ENCODE measurements at places on chromosomes 13 and 19. TPM values are rescaled to one million over a fixed set of nuclear protein-coding genes. Genes with fewer than 3 reads are reported as not detected.

DNA sequence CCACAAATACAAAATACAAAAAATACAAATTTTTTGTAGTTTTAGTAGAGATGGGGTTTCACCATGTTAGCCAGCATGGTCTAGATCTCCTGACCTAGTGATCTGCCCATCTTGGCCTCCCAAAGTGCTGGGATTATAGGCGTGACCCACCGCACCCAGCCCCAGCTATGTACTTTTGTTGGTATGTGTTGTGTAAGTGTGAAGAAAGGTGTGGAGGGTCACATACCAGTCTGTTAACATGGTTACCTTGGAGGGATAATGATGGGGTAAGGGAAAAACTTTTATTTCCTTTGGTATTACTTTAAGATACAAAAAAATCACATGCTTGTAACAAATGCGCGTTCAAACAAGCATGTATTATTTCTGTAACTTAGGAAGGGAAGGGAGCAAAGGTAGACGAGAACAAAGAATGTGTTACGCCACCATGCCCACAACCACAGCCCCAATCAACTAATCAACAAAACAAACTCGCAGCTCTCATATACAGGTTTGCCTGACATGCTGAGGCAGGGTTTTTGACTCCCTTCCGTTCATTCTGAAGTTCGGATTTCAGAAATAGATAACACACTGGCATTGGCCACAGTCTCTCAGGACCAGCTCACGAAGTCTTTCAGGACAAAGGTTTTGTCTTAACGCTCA is 13.5 kb upstream of the VWA8 start:
- peak; percentile 61 for DNase-seq

DNA sequence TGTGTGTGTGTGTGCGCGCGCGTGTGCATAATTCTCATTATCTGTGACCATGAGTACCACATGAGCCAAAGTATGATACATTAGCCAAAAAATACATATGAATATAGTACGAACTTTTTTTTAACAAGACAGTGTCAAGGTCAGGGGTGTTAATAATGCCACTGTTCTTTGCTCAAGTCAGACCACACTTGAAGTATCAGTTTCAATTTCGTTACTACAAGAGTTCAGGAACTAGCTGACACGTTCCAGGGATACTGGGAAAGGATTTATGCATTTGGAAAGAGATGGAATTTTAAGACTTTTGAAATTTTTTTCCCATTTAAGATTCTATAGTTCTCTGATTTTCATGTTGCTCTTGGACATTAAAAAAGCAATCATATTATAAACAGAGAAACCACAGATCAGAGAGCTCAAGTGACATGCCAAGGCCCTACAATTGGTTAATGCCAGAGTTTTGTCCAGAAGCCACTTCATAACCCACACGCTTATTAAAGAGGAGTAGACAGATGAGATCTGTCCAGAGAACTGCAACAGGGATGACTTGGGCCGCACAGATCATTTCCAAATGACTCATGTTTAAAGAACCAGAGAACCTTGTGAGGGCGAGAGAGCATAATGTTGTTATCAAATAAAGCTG is 718.8 kb upstream of the SGCG start:
- no peak for DNase-seq

- no peak for DNase-seq
Observed at GRCh38 chr13:38417727-38418126, 68.1 kb downstream of the UFM1 start.

DNA sequence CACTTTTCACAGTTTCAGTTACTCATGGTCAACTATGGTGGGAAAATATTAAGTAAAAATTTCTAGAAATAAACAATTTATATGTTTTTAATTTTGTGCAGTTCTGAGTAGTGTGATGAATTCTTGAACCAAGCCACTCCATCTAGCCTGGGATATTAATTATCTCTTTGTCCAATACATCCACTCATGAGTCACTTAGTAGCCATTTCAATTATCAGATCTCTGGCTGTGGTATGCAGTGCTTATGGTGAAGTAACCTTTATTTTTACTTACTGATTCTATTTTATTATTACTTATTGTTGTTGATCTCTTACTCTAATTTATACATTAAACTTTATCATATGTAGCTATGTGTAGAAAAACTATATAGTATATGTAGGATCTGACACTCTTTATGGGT is 128.9 kb upstream of the KLHL1 start:
- DNase-seq: no peak

GRCh38 chr19:43639519-43640423 is at the start of gene CADM4:
Gene CADM4, minus strand, starts transcription at chr19:43639850. Its CDS starts 60 bp downstream, at chr19:43639790.
- peak; percentile 58 for DNase-seq

DNA sequence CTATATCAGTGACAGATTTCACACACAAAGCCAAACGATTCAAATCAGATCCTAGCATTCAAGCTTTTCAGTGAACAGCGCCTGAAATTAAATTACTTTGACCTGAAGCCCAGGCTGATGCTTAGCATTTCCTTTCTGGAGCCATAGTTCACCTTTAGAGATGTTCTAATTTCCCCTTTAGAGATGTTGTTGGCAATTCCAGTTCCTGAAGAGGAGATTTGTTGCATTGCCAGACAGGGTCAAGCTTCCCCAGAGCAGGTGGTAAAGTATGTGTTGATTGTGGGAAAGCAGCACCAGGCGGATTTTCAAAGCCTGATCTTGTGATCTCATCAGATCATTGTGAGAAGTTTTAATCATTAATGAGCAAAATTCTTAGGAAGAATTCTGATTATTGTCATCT is 609.8 kb upstream of the KLF12 start:
- DNase-seq: no peak

- DNase-seq: no peak
Observed at GRCh38 chr19:14328406-14328805, 52.8 kb upstream of the ADGRE5 start.

GRCh38 chr13:20583803-20584293 is 16.9 kb downstream of the IFT88 start:
- DNase-seq: no peak

DNA sequence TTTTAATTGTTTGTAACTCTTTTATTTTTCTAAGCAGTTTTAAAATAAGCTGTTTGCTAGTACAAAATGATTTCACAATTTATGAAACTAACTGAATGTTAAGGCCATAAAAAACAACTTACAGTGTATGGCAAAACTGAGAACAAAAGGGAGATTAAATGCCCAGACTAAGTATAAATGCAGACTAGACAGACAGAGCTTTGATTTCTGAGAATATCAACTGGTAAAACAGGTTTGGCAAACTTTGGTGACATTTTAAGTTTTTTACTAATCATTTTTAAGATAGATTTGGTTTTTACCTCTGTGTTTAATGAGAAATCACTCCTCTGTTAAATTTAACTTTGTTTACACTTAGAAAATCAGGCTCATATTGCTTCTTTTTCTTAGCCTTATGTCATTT is 127.5 kb upstream of the KLF5 start:
- DNase-seq: no peak

GRCh38 chr19:51122112-51122981 is 2.4 kb upstream of the SIGLEC9 start:
- DNase-seq: no peak

- no peak for DNase-seq
Observed at GRCh38 chr19:47613165-47614020, 4.5 kb downstream of the BICRA start.

DNA sequence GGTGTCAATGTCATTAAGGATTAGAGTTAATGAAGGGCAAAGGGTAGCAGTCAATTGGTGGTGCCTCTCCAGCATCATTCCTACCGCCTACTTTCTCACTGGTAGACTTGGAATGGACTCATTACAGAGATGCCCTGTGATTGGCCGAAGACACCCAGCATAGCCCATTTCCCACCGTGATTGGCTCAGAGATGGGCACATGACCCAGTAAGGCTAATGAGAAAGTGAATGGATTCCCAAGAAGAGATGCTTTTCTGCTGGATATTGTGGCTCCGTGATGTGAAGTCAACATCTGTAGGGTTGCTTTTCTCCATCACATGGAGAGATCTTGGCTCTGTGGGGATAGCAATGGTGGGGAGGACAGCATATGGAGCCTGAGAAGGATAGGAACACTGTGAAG is 11.6 kb downstream of the VSIG10L start:
- DNase-seq: no peak

GRCh38 chr19:16930753-16931152 is 42.0 kb downstream of the F2RL3 start:
- no peak for DNase-seq

DNA sequence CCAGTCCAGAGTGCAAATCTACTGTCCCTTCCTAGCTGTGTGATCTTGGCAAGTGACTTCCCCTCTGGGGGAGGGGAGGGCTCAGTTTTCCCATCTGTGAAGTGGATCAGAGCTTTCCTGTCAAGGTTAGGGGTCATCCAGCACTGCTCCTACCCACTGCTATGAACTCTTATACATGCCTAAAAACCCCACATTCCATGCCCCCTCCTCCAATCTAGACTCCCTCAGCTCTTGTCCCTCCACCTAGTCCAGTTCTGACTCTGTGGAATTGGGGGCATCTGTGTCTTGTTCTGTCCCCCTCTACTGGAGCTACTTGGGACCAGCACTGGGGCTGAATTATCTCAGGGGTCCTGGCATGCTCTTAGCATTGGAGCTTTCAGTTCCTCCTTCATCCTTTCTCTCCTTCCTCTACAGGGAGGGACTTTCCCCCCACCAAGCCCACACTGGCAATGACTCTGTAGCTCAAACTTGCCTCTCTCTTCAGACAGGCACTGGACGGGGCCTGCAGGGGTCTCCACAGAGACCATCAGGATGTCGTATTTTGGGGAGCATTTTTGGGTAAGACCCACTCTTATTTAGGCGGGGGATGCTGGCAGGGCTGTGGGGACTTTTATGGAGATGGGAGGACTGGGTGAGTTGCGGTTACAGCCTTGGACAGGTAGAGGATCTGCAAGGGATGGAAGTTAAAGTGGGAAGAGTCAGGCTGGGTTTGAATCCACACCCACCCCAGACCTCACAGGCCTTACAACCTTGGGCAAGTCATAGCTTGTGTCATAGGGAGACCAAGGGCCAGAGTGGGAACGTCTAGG is 3.6 kb downstream of the FCHO1 start:
- no peak for DNase-seq

- no peak for DNase-seq
Observed at GRCh38 chr19:18364826-18365528, 21.0 kb upstream of the GDF15 start.

DNA sequence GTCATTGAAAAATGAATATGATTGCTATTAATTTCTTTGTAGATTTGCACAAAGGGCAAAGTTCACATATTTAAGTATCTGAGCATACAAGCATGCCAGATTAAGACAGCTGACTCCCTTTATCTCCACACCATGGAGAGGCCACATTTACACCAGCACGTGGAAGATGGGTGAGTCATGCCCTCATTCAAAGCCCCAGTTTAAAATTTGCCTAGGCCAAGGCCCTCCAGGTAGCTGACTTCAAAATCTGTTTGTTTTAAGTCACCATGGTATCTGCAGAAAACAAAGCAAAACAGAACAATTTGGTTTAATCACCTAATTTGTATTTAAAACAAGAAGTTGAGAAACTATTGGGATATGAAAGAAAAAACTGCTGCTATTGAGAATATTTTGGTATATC is 109.2 kb downstream of the ESD start:
- DNase-seq: peak; percentile 49

DNA sequence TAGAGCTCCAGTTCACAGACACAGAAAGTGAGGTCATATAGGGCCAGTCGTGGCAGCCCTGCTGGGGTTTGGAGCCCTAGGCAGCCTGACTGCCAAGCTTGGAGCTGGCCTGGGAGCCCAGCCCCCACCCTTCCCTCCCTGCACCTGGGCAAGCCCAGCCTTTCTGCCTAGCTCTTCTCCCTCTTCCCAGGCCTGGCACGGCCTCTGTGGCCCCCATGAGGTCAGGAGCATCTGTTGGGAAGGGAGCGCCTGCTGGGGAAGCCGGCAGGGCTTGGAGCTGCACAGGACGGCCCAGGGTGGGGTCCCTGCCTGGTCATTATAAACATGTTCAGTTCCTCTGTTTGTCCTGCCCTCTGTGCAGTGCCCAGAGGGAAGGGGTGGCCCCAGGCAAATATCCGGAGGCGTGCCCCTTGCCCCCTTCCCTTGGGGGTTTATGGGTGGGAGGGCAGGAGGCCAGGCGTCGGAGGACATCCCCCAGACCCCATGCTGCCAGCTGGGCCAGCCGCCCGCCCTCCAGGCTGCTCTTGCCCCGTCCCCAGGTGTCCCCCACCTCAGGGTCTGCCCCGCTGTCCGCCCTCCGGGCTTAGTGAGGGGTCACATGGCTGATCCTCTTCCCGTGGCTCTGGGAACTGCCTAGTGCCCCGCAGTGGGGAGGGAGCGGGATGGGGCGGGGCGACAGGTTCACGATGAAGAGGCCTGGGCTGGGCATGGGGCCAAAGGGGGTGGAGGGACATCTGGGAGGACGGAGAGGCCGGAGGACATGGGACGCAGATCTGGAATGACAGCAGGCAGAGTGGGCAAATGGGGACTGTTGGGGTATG is 30.0 kb upstream of the NCCRP1 start:
- no peak for DNase-seq

GRCh38 chr19:1213391-1214286 is 8.1 kb downstream of the STK11 start:
- DNase-seq: peak; percentile 76

- DNase-seq: no peak
Observed at GRCh38 chr13:113648216-113648610, 9.8 kb downstream of the ATP4B start.

DNA sequence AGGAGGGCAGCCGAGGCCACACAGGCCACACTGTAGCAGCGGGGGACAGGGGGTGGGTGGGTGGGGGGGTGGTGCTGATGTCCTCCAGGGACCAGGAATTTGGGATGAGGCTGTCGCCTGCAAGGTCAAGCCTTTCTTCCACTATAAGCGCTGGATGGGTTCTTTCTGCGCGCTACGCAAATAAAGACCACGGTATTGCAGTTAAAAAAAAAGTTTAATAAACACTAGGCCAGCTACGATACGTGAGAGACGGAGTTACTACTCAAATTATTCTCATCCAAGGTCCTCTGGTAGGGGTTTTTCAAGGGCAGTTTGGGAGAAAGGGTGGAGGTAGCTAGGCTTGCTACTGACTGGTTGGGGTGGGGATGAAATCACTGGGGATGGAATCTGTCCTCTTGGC is 508 bp upstream of the ZNF44 start:
- no peak for DNase-seq

GRCh38 chr13:45940061-45940460 is 88.5 kb upstream of the SIAH3 start:
- DNase-seq: no peak

- no peak for DNase-seq
Observed at GRCh38 chr13:93256998-93257397, 30.4 kb downstream of the GPC6 start.

GRCh38 chr13:109999659-110000533 is 213.5 kb upstream of the IRS2 start:
- no peak for DNase-seq

Gene TUBGCP3
- 43.7 TPM for total RNA-seq

Gene MBD3L2
- total RNA-seq: not detected

Gene FXYD1
- total RNA-seq: 3.6 TPM

Gene FCAR
- total RNA-seq: 0.29 TPM

Gene NLRP11
- not detected for total RNA-seq

Gene FOXO1
- total RNA-seq: 68.4 TPM

Gene RAB11B
- total RNA-seq: 109 TPM

Gene AMER2
- total RNA-seq: not detected

Gene THAP8
- total RNA-seq: 5.1 TPM

Gene SLC6A16
- 4.3 TPM for total RNA-seq

Gene LILRB2
- 1.2 TPM for total RNA-seq

Gene PEAK3
- 0.11 TPM for total RNA-seq

Gene CIRBP
- total RNA-seq: 638 TPM

Gene ZC3H4
- 74.8 TPM for total RNA-seq

Gene OLFM2
- total RNA-seq: 10.1 TPM

Gene FAM83E
- total RNA-seq: 5.3 TPM

Gene EPSTI1
- total RNA-seq: 17.1 TPM

Gene TMEM238
- total RNA-seq: 9.6 TPM

Gene SLC8A2
- not detected for total RNA-seq

Gene DENND1C
- 113 TPM for total RNA-seq

Gene GFY
- not detected for total RNA-seq

Gene ACTMAP
- 5.5 TPM for total RNA-seq

Gene PLPP2
- 0.44 TPM for total RNA-seq

Gene KLF1
- not detected for total RNA-seq
